Aorta (tissue), 5 donors: ENCODE measurements at places on chromosomes 13 and 19. TPM values are rescaled to one million over a fixed set of nuclear protein-coding genes. Genes with fewer than 3 reads are reported as not detected.

GRCh38 chr13:31951215-31951678 is 80.3 kb upstream of the FRY start:
- DNase-seq, result no peak
- no peak overlapping the region for H3K27ac ChIP-seq
- no peaks in the 10 kb centered on the region for H3K27me3 ChIP-seq

The ZNF90 gene
- 2.4 TPM for total RNA-seq

GRCh38 chr19:28314287-28314686 is 898.7 kb downstream of the UQCRFS1 start:
- H3K27me3 ChIP-seq, result no peaks in the 10 kb centered on the region
- no peak for DNase-seq
- H3K27ac ChIP-seq, result no peak overlapping the region

DNA sequence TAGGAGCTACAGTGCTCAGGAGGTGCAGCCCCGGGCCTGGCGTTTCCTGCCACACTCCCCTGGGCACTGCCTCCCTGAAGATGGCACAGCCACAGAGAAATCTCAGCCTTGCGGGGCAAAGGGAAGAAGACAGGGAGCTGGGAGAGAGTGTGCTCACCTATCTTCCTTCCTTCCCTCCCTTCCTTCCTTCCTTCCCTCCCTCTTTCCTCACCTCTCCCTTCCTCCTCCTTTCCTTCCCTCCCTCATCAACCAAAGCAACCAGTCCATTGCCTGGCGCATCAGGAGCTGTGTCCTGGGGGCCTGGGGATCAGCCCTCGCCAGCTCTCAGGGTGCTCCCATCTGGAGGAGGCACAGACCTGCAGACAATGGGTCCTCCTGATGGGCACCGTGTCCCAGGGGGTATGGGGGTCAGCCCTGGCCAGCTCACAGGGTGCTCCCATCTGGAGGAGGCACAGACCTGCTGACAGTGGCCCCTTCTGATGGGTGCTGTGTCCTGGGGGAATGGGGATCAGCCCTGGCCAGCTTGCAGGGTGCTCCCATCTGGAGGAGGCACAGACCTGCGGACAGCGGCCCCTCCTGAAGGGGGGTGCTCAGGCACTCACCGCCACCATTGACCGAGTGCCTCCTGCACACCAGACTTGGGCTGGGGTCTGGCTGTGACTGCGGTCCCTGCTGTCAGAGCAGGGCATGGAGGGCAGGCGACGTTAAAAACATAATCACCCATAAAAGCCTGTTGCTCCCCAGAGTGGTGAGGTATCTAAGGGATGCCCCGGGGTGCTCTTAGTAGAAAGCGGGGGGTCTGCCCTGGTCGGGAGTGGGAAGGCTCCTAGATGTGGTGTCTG is 120.2 kb downstream of the URI1 start:
- no peak for DNase-seq
- no peaks in the 10 kb centered on the region for H3K36me3 ChIP-seq
- no peak overlapping the region for H3K27ac ChIP-seq
- no peak overlapping the region for H3K4me3 ChIP-seq

The PTH2 gene
- not detected for total RNA-seq

- no peaks in the 10 kb centered on the region for H3K27me3 ChIP-seq
- DNase-seq, result peak; percentile 88
- no peaks in the 10 kb centered on the region for H3K4me1 ChIP-seq
- H3K36me3 ChIP-seq, result no peaks in the 10 kb centered on the region
- H3K27ac ChIP-seq, result peak overlapping the region; percentile 87
- H3K4me3 ChIP-seq, result peak overlapping the region; percentile 9
Observed at GRCh38 chr19:13002166-13002898, 7.1 kb downstream of the NFIX start.

DNA sequence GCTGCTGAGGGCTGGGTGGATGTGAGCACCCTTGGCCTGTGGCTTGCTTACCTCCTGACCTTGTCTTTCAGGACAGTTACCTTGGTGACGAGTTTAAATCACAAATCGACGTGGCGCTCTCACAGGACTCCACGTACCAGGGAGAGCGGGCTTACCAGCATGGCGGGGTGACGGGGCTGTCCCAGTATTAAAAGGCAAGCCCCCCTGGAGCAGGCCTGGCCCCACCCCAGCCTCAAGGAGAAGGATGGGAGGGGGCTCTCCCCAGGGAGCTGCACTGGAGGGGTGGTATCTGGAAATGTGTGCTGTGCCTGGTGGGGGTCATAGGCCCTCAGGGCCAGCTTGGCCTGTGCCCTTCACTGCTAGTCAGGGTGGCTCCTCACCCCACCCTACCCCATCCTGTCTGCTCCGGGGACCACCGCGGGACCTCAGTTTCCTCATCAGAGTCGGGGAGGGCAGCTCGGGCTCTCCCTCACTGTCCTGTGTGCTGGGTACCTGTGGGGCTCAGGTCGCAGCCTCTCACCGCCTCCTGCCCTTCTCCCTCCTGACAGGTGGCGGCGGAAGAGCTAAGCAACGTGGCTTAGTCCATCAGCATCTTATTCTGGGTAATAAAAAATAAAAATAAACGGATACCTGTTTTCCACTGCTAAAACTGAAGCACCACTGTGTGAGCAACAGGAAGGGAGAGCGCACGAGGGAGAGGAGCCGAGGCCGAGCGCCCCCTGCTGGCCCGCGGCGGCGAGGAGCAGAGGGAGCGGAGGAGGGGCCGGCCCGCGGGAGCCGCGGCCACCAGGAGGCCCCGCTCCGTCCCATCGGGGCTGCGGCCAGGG is 29.8 kb downstream of the CERS1 start:
- H3K27me3 ChIP-seq, result no peaks in the 10 kb centered on the region
- H3K4me1 ChIP-seq, result no peaks in the 10 kb centered on the region
- peaks cover 9% of the 10 kb centered on the region for H3K36me3 ChIP-seq
- H3K4me3 ChIP-seq, result no peak overlapping the region
- peak; percentile 89 for DNase-seq

- no peaks in the 10 kb centered on the region for H3K36me3 ChIP-seq
- H3K4me3 ChIP-seq, result no peak overlapping the region
- no peaks in the 10 kb centered on the region for H3K4me1 ChIP-seq
Observed at GRCh38 chr13:99911069-99911964, 60.2 kb downstream of the ZIC5 start.

The SLC5A5 gene
- not detected for total RNA-seq

The AZU1 gene
- total RNA-seq, result not detected

GRCh38 chr19:7550987-7551761 is 15.7 kb downstream of the PNPLA6 start:
- DNase-seq, result peak; percentile 65
- no peak overlapping the region for H3K4me3 ChIP-seq
- no peak overlapping the region for H3K27ac ChIP-seq

DNA sequence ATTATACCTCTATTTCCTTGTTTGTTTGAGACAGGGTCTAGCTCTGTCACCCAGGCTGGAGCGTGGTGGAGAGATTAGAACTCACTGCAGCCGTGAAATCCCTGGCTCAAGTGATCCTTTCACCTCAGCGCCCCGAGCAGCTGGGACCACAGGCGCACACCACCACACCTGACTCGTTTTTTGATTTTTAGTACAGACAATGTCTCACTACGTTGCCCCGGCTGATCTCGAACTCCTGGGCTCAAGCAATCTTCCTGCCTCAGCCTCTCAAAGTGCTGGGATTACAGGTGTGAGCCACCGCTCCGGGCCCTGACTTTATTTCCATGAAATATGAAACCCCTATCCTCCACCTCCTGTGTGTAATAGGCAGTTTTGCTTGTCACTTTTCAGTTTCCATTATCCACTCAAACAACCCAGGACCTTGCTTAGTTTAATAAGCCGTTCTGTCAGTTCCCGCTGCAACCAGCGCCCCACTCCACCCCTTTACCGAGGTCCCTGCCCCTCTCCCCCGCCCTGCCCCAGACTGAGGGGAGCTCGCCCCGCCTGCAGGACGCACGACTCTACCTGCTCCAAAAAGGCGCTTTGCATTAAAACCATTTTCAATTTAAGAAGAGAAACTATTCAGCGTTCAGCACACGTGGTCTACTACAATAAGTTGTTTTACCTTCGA is 16.9 kb downstream of the ZNF816 start:
- DNase-seq, result no peak
- H3K4me3 ChIP-seq, result no peak overlapping the region
- no peaks in the 10 kb centered on the region for H3K4me1 ChIP-seq
- no peaks in the 10 kb centered on the region for H3K27me3 ChIP-seq

The PLPPR2 gene
- 37.4 TPM for total RNA-seq

GRCh38 chr19:50328224-50328872 is 829 bp downstream of the KCNC3 start:
- no peak for DNase-seq
- no peak overlapping the region for H3K4me3 ChIP-seq
- H3K27ac ChIP-seq, result no peak overlapping the region
- H3K27me3 ChIP-seq, result no peaks in the 10 kb centered on the region
- no peaks in the 10 kb centered on the region for H3K4me1 ChIP-seq
- no peaks in the 10 kb centered on the region for H3K36me3 ChIP-seq
